ENCODE measurements at places on chromosomes 3 and 15.
A peak's percentile ranks its signal among the peaks of the same experiment; 100 is the strongest.

DNA sequence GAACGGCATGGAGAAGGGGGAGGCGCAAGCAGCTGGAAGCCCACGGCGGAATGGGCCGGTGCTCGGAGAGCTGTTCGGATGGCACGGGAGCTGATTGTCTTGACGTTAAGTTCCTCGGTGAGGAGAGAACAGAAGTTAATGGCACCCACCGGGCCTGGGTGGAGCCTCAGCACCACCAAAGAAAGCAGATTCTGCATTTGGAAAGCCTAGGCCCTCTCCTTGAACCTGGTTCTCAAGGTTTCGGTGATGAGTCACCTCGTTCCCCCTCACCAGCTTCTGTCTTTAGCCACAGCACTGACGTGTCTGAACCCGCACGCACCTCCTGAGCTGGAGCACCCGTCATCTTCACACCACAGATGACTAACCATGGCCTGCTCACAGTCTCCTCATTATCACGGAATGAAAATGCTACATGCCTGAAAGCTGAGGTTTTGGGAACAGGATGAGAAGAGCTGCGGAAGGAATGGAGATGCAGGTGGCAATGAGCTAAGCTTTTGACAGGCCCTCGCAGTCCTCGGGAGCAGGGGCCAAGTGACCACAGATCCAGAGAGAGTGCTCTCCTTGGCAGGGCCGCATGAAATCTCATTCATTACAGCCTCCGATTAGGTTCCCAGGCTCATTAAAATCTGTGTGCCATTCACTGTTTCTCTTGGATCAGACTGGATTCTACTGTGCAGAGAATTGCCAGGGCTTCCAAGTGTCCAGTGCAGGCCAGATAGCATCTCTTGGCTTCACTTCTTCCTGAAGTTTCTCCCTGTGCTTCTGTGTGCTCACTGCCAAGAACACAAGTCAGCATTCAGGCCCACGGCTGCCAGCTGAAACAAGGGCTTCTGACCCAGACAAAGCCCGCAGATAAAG is 96.3 kb upstream of the DLG1 start:
- peak; percentile 94 for DNase-seq

- DNase-seq = no peak
Observed at GRCh38 chr3:187955587-187955952, 198.4 kb upstream of the LPP start.

- peak; percentile 52 for DNase-seq
Observed at GRCh38 chr15:70046679-70047369, 50.9 kb downstream of the TLE3 start.

DNA sequence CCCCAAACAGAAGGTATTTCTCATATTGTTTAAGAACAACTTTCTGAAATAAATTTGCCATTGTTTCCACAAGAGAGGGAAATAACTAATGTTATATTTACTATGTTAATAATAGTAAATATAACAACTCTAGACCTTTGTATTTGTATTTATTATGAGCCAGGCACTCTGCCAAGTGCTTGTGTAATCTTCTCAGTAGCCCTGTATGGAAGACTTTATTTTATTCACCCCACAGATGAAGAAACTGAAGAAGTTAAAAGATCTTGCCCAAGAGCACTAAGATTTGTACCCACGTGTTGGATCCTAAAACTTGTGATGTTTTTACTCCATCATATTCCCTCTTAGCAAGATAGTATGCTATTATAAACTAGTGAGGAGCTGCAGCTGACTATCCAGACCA is 12.0 kb upstream of the GNB4 start:
- DNase-seq = no peak

GRCh38 chr3:171963546-171963945 is 75.8 kb upstream of the FNDC3B start:
- DNase-seq = no peak

All from trophoblast cell (in vitro differentiated cells and primary cell).